ENCODE measurements at places on chromosomes 4 and X. TPM values are rescaled to one million over a fixed set of nuclear protein-coding genes. Genes with fewer than 3 reads are reported as not detected.
A peak's percentile ranks its signal among the peaks of the same experiment; 100 is the strongest.

Gene OCIAD2
- total RNA-seq: 11.6 TPM

Gene MAP7D2
- 0.44 TPM for total RNA-seq

Gene C4orf51
- not detected for total RNA-seq

- no peak for DNase-seq
Measured at GRCh38 chr4:70996018-70996360, 2.5 kb downstream of the DCK start.

GRCh38 chr4:16767251-16767650, 131.2 kb downstream of the LDB2 start:
- DNase-seq: no peak

DNA sequence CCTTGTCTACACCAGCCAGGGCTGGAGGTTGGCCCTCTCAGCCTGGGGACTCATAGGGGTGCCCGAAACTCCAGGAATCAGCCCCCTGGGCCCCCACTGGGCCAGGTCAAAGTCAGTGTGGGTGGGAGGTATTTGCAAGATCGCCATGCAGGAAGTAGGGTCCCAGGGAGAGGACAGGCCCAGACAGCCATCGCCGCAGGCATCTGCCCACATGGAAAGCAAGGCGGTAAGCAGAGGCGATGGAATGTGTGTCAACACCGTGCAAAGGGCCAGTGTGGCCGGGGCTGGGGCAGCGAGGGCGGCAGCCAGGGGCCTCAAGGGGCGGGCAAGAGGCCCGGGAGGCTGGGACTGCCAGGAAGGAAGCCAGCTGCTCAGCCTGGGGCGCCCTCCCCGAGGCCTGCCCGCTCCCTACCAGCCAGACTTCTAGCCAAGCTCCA, 19.3 kb upstream of the DUSP9 start:
- DNase-seq: no peak

GRCh38 chr4:169627307-169627706, 6.9 kb downstream of the CLCN3 start:
- no peak for DNase-seq

GRCh38 chrX:151030845-151031244, 47.7 kb downstream of the HMGB3 start:
- DNase-seq: no peak

GRCh38 chrX:51461053-51462044, 35.0 kb downstream of the NUDT11 start:
- no peak for DNase-seq

DNA sequence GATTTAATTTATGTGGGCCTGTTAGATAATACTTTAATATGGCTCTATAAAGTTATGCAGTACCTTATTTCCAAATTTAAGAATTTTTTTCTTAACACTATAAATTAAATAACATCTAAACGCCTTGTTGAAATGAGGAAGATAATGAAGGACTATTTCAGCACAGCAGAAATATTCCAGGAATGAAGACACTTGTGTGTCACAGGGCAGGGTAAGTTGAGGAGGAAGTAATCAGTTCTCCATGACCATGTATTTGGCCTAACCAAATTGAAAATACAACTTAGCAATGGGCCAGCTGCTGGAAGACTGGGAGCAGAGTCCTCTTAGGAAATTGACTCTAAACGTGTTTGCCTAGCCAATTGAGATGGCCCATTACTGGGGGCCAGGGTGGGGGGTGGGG, 16.9 kb downstream of the CXCL3 start:
- no peak for DNase-seq

DNA sequence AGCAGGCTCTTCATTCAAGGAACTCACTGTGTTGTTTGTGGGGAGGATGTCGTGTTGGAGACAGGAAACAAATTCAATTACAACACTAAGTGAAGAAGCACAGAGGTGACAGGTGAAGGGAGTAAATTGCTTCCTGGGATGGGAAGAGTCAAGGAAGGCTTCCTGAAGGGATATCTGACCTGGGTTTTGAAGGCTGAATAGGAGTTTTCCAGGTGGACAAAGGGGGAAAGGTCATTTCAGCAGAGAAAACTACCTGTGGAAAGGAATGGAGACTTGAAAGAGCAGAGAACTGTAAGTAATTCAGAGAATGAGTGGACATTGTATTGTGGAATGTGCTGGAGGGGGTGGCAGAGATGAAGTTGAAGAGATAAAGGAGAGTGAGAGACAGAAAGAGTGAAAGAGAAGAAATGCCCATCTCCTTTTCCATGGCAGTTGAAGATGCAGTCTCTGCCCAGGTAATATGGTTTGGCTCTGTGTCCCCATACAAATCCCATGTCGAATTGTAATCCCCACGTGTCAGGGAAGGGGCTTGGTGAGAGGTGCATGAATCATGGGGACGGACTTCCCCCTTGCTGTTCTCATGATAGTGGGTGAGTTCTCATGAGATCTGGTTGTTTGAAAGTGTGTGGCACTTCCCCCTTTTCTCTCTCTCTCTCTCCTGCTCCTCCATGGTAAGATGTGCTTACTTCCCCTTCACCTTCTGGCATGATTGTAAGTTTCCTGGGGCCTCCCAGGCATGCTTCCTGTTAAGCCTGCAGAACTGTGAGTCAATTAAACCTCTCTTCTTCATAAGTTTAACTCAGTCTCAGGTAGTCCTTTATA, 205.7 kb upstream of the BCOR start:
- DNase-seq: no peak

DNA sequence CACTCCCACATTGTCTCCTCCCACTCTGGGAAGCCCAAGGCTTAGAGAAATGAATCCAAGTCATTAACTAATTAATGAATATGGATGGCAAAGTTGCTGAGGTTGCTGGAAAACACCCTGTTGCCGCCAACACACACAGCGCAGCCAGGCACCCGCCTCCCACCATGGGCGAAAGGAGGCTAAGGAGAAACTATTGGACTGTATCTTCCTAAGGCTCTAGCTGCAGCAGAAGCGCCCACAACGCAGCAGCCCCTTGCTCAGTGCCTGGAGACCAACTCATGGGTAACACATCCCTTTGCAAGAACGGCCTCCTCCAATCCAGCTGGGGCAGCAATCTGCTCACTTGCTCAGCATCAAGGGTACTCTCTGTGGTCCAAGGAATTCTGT, 34.2 kb downstream of the TSC22D3 start:
- no peak for DNase-seq

GRCh38 chrX:139924696-139925095, 8.2 kb downstream of the ATP11C start:
- no peak for DNase-seq

DNA sequence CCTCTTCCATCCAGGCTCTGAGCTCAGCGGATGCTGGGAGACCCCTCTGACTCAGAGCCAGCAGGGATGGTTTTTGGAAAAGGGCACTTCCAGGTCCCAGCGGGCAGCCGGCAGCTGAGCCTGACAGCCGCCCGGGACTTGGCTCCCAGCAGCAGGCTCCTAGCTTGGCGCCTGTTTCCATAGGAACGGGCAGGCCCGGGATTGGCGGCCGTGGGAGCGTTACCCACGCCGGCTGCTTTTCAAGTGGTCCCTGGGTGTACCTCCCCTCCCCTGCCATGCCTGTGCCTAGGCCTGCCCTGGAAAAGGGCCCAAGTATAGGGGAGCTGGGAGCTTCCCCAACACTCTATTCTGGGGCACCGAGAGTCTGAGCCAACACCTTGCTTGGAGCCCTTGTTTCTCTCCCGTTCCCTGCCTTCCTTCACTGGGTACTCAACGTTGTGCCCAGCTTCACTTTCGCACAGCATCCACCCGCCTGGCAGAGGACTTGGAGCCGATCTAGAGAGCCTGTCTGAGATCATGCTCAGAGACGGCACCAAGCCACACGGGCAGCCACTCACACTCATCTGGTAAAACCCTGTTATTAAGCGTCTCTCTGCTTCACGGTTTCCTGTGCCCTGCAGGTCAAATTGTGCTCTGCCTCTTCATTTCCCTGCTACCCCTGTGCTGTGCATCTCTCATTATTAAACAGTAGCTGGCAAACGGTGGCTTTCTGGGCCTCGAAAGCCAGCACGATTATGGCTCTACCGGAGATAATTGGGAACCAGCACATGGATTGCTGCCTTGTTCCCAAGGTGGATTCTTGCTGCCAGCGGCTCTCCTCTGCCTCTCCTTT, 521.5 kb downstream of the BCOR start:
- peak; percentile 11 for DNase-seq

GRCh38 chrX:52216541-52216940, 31.9 kb downstream of the MAGED4 start:
- DNase-seq: no peak

DNA sequence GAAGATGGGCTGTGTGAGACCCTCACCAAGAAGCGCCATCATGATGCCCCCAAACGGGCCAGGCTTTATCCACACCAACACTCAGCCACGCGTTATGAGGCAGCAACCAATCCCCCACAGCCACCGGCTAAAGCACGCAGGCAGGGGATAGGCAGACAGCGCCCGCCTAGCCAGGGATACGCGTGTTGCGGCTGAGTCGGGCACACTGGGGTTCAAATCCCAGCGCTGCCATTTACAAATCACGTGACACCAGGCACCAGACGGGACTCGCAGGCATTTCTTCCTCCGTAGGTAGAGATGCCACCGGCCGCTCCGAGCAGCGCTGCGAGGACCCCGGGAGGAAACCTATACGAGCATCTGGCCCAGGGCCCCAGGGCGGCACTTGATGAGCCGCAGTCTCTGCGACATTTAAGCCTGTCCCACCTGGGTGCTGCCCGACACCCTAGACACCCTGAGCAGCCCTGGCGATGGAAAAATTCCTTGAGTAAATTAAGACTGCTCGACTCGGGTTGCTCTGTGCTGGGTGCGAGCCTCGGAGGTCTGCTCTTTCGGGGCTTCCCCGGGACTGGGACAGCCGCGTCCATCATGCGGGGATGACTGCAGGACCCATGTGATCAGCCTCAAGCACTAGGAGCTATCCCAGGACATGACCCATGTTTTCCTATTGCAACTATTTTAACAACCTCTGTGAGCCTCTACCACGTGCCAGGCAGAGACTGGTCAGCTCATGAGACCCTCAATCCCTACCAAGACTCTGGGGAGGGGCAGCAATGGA, 6.3 kb downstream of the ABLIM2 start:
- DNase-seq: peak; percentile 13

DNA sequence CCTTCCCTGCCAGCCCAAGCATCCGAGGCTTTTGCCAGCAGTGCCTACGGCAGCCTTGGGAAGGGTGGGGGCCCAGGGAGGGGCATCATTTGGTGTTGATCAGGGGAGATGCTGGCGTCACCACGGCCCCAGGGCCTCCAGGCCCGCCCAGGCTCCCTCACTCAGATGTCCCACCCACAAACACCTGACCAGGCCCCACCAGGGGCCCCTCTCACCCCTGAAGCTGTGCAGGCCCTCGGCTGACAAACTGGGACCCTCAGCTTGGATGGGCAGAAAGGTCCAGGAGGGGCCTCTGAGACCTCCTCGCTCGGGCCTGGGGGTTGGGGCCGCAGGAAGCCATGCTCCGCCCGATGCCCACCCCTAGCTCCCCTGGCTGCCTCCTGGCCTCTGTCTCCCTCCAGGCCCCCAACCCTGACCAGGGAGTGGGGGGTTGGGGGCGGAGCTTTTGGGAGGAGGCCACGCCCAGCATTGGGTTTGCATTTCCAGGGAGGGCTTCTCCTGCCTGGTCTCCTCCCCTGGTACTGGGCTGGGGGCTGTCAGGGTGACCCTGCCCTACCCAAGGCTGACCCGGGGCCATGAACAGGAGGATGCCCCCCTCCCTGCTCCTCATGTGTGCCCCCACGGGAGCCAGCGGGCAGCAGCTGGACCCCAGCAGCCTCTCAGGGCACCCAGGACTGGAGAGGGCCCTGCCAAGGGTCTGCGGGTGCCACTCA, 33.4 kb upstream of the SPON2 start:
- DNase-seq: peak; percentile 15

DNA sequence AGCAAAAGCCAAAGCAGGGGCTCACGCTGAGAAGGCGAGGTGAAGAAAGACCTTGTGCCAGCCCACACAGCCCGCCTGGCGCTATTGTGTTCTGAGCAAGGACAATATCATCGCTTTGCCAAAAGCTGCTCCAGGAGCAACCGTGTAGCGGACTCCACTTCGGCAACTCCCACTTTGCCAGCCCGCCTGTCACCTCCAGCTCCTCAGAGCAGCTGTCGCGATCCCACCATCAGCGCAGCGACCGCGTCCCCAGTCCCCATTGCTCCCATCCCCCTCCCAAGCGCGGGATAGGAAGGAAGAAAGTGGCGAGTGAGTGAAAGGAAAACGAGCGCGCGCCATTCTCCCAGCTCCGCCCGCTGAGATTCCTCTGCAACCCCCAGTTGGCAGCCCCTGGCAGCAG, 759 bp downstream of the ZC4H2 start:
- DNase-seq: peak; percentile 15

DNA sequence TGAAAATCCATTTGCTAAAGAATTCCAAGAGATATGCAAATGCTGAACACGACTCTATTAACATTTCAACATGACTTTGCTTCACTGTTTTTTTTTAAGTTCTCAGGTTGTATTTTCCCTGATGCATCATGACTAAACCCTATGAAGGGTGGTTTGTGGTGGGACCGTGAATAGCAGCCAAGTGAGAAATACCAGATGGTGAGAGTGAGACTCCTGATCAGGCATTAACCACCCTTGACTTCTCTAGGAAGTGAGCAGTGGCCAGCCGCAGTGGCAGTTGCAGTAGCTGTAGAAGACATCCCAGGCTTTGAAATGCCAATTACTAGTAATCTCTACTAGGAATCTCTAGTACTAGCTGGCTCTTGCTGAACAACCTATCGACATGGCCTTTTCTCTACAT, 383.4 kb downstream of the FAM133A start:
- DNase-seq: no peak

DNA sequence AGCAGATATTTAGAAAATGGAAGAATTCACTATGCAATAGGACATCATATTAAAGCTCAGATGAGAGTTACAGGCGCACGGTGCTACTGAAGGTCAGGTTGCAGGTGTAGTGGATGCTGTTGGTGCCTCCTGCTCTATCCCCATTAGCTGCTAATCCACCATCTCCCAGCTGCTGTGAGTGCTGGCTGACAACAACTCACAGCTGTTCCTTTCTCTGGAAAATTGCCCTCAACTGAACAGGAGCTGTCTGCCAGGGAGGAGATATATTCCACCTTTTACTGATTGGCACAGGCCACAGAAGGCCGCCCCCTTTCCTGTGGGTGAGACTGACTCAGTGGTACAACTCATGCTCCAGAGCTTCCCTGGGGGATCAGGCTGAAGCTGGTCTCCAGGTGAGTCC, 48.7 kb downstream of the UCHL1 start:
- DNase-seq: no peak

DNA sequence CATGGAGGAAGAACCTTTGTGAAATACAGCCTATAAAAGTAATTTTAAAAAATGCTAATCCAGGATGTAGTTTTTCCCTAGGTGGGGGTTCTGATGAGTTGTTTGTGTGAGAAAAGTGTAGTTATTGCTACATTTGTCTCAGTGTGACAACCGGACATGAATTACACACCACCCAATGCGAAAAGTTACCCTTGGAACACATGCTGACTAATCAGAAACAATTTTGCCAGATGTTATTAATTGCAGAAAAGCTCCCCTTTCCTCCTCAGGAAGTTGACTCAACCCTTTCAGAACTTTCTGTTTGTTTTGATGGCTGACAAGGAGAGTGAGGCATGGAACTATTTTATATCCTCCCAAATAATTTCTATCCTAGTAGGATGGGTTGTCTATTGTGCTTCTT, 38.1 kb upstream of the EDA2R start:
- no peak for DNase-seq

All from heart right ventricle (tissue), 16 donors.